ENCODE measurements at places on chromosomes 12 and 14.
A peak's percentile ranks its signal among the peaks of the same experiment; 100 is the strongest.

GRCh38 chr12:68317047-68317667, 15.0 kb downstream of the MDM1 start:
- DNase-seq, result no peak

DNA sequence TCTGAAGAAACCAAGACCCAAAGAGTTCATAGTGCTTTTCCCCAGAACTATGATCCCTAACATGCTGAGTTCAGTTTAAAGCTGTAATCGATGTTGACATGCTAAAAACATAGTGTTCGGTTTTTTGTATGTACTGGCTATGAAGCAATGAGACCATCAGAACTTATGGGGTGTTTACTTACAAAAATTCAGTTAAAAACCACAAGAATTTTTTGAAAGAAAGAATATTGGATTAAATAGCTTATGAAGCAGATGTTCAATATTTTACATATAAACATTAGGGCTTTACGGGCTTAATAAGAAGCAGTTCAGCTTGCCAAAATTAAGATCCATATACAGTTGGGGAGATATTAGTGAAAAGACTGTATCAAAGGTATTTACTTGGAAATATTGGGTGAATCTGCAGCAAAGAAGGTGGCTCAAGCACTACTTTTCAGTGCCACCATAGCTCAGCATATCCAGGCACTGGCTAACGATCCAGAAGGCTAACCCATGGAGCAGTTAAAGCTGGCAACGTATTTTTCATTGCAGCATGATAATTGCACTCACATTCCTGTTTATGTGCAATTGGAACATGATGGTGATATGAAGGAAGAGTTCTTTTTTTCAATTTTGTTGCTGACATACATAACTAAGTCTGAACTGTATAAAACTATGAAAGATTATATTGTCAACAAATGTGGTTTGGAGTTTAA, 125.9 kb downstream of the EFCAB11 start:
- DNase-seq, result no peak

- DNase-seq, result no peak
These were observed 4.7 kb downstream of the RARG start for GRCh38 chr12:53227341-53227740.

DNA sequence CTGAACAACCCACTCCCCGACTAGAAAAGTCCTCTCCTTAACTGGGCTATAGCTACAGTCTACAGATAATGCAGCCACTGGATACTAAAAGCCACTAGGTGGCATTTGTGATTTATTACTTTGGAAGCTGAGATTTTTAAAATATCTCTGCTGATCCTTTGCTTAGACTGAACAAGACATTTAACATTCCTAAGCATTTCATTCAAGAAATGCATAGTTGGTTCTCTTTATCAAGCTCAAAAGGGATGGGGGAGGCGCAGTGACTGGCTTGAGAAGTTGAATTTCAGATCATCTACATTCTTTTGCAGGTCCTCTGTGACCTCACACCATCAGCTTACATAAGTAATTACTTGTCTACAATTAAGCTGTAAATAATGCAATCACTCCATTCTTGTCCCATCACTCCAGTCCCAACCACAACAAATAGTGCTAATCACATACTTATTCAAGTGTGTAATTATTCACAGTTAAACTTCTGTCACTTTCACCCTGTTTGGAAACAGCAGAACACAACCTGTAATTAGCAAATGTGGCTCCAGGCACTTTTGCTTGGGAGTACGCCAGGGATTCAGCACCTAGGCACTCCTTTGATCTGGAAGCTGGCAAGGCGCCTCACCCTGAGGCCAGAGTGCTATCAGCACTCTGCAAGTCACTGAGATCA, 203.6 kb downstream of the NOVA1 start:
- DNase-seq, result no peak

- DNase-seq, result no peak
These were observed 612 bp upstream of the ZDHHC22 start for GRCh38 chr14:77142005-77142800.

- peak; percentile 96 for DNase-seq
These were observed at the start of gene CCDC77 for GRCh38 chr12:401235-402028. Gene CCDC77, plus strand, starts transcription at chr12:401644. Its CDS starts 7,740 bp downstream, at chr12:409384.

GRCh38 chr14:92473261-92473968, 40.2 kb upstream of the RIN3 start:
- DNase-seq, result no peak

DNA sequence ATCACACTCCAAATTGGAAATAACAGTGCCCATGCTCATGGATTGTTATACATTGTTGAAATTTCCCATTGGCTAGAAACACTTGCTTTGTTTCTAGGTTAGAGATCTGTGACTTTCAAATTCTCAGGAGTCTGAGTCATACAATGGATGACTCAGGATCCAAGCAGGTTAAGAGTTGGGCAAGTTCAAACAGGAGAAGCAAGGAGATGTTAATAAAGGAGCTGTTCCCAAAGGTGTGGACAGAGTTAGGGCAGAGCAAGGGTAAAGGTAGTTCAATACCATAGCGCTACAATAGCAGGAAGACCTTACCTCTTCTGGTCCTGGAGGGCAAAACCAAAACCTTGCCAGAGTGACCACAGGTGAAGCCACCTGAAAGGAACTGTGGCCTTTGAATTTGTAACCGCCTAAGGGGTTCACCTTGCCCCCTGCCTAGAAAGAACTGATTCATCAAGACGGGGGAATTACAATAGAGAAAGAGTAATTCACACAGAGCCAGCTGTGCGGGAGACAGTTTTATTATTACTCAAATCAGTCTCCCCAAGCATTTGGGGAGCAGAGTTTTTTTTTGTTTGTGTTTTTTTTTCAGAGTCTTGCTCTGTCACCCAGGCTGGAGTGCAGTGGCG, 4.2 kb upstream of the AMN1 start:
- DNase-seq, result no peak

GRCh38 chr12:4120316-4120917, 153.1 kb upstream of the CCND2 start:
- DNase-seq, result peak; percentile 60

DNA sequence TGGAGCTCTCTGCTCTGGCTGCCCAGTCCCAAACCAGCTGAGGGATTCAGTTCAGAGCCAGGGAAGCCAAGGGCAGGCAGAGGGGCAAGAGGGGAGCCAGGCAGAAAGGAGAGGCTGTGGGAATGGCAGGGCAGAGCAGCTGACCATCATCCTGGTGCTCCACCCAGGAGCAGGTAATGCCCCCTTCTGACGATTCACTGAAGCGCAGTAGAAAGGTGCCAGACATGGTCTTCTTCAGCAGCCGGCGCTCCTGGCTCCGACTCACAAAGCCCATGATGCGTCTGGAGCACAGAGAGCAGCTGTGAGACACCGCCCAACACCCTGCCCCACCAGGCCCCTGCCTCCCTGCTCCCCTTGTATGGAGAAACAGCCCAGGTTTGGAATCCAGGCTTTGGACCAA, 8.0 kb downstream of the IL23A start:
- DNase-seq, result no peak

DNA sequence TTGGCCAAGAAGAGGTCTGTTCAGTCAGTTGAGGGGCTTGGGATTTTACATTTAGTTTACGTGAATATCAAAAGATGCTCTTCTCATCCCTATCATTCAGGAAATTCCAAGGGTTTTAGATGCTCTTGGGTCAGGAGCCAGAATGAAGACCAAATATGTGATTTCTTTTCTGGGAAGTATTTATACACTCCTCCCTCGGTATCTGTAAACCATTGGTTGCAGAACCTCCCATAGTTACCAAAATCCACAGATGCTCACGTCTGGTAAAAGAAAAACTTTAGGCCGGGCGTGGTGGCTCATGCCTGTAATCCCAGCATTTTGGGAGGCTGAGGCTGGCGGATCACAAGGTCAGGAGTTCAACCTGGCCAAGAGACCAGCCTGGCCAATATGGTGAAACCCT, 75.9 kb downstream of the TNFAIP2 start:
- DNase-seq, result no peak

DNA sequence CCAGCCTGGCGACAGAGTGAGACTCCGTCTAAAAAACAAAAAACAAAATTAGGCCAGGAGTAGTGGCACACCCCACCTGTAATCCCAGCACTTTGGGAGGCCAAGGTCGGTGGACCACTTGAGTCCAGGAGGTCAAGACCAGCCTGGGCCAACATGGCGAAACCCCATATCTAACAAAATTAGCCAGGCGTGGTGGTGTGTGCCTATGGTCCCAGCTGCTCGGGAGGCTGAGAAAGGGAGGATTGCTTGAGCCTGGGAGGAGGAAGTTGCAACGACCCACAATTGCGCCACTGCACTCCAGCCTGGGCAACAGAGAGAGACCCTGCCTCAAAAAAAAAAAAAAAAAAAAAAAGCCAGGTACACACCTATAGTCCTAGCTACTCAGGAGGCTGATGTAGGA, 37.0 kb downstream of the KDM2B start:
- no peak for DNase-seq

- peak; percentile 36 for DNase-seq
These were observed 5.8 kb downstream of the WSB2 start for GRCh38 chr12:118055144-118055557.

DNA sequence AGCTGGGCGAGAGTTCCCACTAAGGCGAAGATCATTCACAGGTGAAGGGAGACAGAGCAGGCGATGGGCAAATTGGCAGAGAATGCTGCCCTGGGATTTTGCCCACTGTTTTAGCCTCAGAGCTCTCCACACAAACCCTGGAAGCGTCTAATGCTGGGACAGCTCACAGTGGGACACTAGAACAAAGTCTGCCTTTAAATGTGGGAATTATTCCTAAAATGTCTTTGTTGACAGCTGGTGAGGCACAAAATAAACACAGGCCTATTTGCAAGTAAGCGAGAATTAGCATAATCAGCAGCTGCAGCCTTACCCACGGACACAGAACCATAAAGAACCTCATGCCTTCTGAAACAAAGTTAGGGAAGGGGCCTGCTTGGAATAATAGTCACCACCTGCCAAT, 824.5 kb downstream of the AACS start:
- DNase-seq, result no peak

GRCh38 chr12:12686472-12686871, 9.5 kb downstream of the GPR19 start:
- no peak for DNase-seq

GRCh38 chr14:66993512-66993911, 195.7 kb upstream of the GARIN2 start:
- no peak for DNase-seq

- no peak for DNase-seq
These were observed 229.5 kb downstream of the FOXN3 start for GRCh38 chr14:89187501-89187900.

DNA sequence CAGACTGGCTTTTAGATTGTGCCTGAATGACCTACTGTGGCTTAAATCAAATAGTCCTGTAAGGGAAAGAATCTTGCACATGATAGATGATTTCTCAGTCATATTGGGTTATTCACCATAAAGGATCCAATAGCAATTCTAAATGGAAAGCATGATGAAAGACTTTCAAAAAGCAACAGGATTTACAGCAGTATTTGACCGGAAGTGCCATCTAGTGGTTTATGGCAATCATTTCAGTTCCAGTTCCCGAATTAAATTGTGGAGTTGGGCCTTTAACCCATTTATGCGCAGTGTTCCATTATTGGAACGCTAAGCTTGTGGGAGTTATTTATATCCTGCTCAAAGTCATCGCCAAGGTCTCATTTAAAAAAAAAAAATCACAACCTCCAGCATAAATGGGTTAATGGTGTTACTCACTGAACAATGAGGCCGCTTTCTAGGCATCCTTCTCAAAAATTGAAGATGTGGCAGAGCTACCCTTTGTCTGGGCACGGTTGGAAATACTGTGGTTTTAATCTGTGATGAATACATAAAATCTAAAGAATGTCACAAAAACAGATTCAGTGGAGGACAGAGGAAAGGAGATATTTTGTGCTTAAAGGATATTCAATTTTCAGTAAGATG, 60.8 kb upstream of the REP15 start:
- DNase-seq, result no peak

DNA sequence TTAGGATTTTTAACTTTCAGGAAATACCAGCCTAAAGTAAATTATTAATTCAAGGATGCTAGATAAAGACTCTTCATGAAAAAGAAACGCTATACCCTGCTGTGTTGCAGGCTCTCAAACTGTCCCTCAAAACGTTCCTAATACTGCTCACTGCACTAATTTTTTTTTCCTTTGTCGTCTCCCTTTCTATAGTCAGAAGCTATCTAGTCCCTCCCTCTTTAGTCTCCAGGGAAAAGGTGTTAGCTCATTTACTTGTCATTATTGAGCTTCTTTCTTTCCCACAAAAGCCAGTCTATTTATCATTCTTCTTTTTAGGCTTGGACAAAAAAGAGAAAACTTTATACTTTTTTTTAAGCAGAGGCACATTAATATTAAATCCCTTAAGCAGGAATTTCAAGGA, 30.3 kb upstream of the INSM2 start:
- DNase-seq, result no peak

DNA sequence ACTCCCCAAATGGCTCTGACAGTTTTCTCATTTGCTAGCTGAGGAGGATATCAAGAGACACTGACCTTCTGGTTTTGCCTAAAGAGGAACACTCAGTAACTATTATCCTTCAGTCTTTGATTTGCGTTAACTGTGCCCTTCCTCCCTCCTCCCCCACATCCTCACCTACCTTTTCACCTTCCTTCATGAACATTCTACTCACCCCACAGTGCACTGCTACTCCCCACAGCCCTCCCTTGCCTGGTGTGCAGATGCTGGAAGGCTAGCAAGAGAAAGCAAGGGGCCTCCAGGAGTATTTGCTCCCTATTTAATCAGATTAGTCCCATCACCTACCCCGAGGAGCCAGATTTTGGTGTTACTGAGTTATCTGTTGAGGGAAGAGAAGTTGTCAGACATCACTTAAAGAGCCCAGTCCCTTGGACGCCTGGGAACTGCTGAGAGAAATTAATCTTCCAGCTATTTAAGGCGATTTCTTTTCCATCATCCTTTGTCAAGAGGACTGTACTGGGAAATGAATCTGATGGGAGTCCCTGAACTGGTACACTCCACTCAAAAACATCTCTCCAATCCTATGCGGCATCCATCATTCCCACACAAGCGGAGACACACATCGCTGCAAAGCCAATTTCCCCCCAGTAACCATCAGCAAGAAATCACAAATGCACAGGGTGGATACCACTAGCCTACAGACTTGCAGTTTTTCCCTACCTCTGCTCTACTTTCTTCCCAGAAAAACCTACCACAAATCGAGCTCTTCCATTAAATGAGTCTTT, 11.5 kb downstream of the PSMB5 start:
- DNase-seq, result no peak

- no peak for DNase-seq
These were observed 23.7 kb downstream of the CEP170B start for GRCh38 chr14:104888489-104889374.

DNA sequence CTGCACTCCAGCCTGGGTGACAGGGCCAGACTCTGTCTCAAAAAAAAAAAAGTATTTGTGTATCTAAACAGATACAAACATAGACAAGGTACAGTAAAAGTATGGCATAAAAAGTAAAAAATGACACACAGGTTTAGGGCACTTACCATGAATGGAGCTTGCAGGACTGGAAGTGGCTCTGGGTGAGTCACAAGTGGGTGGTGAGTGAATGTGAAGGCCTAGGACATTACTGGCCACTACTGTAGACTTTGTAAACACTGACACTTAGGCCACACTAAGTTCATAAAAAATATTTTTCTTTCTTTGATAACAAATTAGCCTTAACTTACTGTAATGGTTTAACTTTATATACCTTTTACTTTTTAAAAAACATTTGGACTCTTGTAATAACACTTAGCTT, 38.0 kb upstream of the EIF5 start:
- DNase-seq, result no peak

Measured in femur (tissue), 1 donor.